ENCODE measurements at places on chromosomes 3 and 15.
A peak's percentile ranks its signal among the peaks of the same experiment; 100 is the strongest.

DNA sequence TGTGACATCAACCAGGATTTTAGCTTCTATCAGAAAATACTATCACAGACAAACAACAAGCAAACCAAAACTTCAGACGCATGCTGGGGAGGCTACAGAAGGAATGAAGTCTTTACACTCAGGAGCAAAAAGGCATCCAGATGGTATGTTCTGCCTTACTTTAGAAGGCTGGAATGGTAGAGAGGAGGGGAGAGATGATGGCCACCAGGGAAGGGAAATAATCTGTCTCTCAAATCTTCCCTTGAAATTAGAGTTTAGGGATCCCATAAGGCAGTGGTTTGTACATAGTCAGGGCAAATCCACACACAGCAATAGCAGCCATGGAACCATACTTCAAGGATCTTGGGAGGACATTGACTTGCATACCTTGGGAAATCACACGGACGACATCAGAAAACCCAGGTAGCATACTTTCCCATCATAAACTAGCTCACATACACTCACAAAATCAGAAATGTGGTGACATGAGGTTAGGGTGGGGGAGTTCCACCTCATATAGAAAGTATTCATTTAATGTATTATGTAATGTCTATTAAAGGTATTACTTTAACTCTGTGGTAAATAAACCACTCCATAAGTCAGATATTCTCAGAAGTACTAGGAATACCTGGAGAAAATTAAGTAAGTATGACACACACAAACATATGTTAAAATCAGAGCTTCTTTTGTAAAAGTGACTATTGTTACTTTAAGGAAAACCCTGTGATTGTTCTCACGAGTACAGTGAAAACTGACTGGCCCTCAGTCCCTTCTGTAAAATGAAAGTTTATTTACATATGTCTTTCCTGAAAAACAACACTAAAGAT, 9.4 kb downstream of the BTLA start:
- no peak for DNase-seq

- DNase-seq, result no peak
Measured at GRCh38 chr15:61157933-61158332, 71.2 kb downstream of the RORA start.

- DNase-seq, result peak; percentile 89
Measured at GRCh38 chr3:184133840-184134745, 1.1 kb upstream of the EIF2B5 start.

GRCh38 chr3:155270485-155271342, 22.8 kb downstream of the STRIT1 start:
- no peak for DNase-seq

DNA sequence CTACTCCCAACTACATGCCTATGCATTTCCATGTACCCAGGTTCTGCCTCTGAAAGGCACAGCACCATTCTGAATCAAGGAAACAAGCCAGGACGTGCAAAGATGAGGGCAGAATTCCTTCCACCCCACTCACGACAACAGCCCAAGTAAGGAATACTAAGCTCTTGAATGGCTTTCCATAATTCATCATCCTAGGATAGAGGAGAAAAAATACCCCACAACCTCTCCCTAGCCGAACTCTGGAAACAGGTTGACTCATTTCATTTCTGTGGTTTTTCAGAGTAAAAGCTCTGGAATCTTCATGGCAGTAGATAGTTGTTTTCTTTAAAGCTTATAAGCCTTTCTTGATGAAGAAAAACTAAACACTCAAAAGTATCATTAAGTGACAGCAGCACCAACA, 77.8 kb downstream of the PDZRN3 start:
- DNase-seq, result no peak

DNA sequence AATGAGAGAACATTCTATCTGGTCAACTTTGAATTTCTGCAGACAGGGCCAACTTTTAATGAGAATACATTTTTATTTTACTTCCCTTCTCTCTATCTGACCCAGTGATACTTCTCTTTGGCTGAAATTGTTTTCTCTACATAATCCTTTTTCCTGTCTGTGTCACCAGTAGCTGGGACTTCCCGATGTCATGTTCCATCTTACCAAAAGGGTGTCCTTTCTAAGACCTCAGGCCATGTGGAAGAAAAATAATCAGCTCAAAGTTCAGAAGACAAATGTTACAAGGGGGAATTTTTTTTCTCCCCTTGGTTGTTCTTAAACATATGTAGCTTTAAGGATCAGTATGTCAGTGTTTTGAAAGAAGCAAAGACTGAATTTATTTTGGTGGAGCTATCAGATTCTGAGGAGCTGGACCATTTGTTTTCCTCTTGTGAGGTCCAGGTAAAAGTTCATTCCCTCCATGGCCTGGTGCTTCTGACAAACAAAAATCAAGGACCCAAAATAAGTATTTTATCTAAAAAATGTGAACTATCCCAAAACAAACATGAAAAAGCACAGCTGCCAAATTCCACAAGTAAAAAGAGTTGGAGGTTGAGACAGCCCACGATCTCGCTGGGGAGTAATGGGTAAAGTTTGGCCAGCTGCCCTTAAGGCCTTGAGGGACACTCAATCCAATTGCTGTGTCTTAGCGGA, 859.4 kb upstream of the NR2F2 start:
- no peak for DNase-seq

GRCh38 chr3:31103623-31104180, 209.2 kb upstream of the GADL1 start:
- no peak for DNase-seq

GRCh38 chr3:78687520-78687919, 1080.3 kb downstream of the ROBO1 start:
- no peak for DNase-seq

DNA sequence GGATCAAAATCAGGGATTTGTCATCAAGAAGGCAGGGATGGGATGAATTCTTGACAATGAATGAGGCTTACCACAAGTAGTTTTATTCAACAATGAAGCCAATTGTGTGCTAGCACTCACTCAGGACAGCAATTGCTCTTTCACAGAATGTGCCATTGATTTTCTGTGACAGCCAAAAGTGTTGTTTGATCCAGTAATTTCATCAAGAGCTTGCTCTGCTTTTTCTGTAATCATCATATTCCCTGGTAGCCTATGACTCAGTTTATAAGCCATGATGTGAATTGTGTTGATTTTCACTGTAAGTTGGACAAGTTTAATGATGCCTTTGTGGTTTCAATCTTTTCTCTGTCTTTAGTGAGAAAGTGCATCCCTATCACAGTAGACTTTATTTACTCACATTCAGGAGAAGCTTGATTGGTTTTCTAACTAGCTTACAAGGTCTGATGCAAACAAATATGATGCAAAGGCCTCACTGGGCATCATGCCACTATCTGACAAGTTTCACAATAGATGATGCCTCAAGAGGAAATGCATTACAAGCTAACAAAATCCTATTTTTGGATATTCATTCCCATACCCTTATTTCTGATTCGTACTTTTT, 13.6 kb upstream of the CSRNP1 start:
- peak; percentile 35 for DNase-seq

DNA sequence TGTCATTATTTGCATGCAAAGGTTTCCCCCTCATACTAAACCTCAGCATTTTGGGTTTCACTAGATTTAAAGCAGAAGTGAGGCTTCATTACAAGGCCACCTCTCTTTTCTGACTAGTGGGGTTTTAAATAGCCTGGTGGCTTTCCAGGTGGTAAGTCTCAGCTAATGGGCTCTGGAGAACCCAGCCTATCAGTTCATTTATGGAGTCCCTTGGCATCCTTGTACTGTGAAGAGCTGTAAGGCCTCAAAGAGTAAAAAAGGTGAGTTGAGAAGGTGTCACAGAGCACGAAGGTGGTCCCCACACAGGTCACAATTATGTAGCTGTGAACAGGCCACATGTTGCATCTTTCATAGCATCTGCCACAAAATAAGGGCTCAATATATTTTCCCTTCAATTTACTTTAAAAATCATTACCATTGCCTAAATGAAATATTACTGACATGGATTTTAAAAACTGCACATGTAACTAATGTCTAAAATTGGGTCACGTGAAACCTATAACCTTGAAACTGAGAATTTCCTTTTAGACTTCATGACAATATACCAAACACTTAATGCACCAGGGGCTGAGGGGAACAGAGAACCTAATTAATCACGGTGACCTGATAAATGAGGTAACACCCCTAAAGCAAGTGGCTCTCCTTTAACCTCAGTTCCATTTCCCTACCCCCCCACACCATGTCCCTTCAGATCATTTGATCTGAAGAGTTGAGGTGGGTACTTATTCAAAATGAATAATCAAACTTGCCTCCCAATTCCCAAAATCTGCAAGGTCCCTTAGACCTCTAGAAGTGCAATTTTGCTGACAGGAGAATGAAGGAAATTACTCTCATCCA, 1.3 kb downstream of the NGLY1 start:
- DNase-seq, result peak; percentile 30

GRCh38 chr3:67620869-67621268, 33.5 kb downstream of the SUCLG2 start:
- DNase-seq, result no peak

DNA sequence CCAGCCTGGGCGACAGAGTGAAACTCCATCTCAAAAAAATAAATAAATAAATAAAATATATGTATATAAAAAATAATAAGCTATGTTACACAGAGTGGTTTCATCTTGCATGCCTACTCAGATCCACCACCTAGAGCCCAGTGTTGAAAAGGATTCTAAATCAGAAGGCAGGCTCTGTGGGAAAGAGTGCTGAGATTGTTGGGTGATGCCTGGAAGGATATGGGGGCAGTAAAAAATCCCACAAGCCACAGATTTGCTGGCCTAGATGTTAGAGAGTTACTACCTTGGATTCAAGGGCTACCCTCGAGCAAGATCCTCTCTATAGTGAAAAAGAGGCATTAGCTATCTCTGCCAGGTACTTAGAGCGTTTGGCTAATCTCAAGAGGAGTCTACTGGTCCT, 144.3 kb downstream of the STAC start:
- no peak for DNase-seq

DNA sequence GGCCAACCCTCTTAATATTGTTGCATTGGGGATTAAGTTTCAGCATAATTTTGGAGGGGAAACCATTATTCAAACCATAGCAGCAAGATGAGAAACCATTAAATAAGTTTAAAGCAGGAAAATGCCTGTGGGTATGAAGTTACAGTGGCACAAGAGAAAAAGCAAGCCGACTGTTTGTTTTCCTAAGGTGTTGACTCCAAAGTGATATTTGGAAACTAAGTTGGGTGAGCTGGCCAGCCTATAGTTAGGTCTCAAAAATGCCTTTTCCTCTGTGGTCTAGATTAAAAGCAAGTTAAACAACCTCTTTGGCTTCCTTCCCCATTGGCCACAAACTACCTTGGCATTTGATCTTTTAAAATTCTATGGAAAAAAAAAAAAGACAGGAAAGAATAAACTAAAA, 419.8 kb upstream of the AZI2 start:
- DNase-seq, result no peak

- peak; percentile 11 for DNase-seq
Measured at GRCh38 chr3:27633224-27633545, 88.9 kb downstream of the EOMES start.

GRCh38 chr3:155497930-155498647, 204.6 kb upstream of the STRIT1 start:
- DNase-seq, result no peak

DNA sequence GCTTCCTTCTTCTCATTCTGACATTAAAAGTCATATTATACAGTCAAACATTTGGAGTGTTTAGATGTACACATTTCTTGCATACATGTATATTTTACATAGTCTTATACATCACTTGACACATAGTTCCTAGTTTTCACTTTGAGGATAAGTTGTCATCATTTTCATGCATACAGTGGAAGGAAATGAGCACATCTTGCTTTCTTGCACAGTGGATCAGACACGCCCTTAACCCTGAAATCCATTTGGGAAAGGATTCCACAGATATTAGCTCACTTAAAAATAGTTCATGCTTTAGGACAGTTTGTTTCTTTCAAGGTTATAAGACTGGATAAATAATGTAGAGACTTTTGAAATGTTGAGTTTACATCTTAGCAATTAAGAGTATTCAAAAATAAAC, 148.6 kb upstream of the MME start:
- no peak for DNase-seq

GRCh38 chr3:46031747-46032146, 4.5 kb upstream of the XCR1 start:
- DNase-seq, result no peak

DNA sequence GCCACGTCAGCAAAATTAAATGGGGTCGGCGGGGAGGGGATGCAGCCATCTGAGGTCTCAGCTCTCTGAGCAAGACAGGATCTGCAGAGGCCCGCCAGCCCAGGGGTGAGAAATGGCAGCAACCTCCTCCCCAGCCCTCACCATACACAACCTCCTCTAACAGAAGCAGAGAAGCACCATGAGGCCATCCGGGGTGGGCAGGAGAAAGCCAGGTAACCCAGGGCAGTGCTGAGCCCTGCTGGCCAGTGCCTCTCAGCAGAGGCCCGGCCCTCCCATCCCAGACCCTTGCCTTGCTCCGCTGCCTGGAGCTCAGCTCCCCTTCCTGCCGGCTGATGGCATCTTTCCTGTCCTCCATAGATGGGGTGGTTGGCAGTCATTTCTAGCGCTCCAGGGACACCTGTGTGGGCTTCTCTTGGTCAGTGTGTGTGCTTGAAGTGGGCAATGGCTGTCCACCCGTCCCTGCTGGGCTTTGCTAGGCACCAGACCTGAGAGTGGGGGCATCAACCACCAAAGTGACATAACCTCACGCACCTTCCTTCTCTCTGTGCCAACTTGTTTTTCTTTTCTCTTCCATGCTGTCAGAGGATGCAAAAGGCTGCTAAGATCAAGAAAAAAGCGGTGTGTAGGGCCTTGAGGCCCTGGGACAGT, 175.8 kb downstream of the NSMCE3 start:
- no peak for DNase-seq

DNA sequence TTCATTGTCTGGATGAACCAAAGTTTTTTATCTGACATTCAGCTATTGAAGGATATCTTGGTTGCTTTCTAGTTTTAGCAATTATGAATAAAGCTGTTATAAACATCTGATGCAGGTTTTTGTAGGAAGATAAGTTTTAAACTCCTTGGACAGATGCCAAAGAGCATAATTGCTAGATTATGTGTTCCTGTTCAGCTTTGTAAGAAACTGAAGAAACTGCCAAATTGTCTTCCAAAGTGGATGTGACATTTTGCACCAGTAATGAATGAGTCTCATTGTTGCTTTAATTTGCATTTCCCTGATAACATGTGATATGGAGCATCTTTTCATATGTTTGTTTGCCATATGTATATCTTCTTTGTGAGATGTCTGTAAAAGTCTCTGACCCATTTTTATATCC, 239.9 kb upstream of the TTC14 start:
- DNase-seq, result no peak

- DNase-seq, result no peak
Measured at GRCh38 chr3:89783341-89783927, 676.0 kb downstream of the EPHA3 start.

DNA sequence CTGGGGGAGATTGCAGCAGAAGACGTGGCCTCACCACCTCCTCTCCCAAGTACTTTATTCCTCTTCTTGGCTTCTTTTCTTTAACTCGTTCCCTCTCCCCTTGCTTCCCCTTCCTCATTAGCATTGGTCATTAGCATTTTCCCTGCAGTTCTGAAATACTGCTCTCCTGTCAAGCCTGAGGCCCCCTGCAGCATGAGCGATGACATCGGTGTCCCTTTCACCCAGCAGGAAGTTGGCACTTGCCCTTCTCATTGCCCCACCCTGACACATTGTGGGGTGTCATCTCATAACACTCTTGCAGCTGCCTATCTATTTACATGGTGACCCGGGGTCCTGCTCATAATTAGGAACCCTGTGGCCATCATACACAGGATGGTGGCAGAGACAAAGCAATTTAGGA, 167.1 kb downstream of the ARRDC4 start:
- DNase-seq, result no peak

- DNase-seq, result no peak
Measured at GRCh38 chr15:38367476-38367875, 86.5 kb upstream of the FAM98B start.

Measured in hematopoietic multipotent progenitor cell treated with erythropoietin and hydrocortisone succinate and interleukin-3 and kit ligand, for 8 days (in vitro differentiated cells).